Large intestine (tissue), 12 donors: ENCODE measurements at places on chromosomes 2 and 18.

GRCh38 chr2:69781321-69782248 lies 39.7 kb downstream of the ANXA4 start:
- peaks cover 58% of the 10 kb centered on the region for H3K4me1 ChIP-seq
- DNase-seq, result peak; percentile 95
- peaks cover 17% of the 10 kb centered on the region for H3K36me3 ChIP-seq
- H3K27ac ChIP-seq, result peak overlapping the region; percentile 87

GRCh38 chr2:15737314-15738224 lies 145.9 kb downstream of the DDX1 start:
- no peaks in the 10 kb centered on the region for H3K27me3 ChIP-seq
- no peaks in the 10 kb centered on the region for H3K36me3 ChIP-seq
- no peak overlapping the region for H3K4me3 ChIP-seq
- peaks cover 11% of the 10 kb centered on the region for H3K4me1 ChIP-seq
- peak; percentile 17 for DNase-seq

GRCh38 chr2:168645696-168646338 lies 156.6 kb upstream of the NOSTRIN start:
- no peak overlapping the region for H3K27ac ChIP-seq
- no peak for DNase-seq
- H3K36me3 ChIP-seq, result no peaks in the 10 kb centered on the region
- no peak overlapping the region for H3K4me3 ChIP-seq
- H3K27me3 ChIP-seq, result no peaks in the 10 kb centered on the region

DNA sequence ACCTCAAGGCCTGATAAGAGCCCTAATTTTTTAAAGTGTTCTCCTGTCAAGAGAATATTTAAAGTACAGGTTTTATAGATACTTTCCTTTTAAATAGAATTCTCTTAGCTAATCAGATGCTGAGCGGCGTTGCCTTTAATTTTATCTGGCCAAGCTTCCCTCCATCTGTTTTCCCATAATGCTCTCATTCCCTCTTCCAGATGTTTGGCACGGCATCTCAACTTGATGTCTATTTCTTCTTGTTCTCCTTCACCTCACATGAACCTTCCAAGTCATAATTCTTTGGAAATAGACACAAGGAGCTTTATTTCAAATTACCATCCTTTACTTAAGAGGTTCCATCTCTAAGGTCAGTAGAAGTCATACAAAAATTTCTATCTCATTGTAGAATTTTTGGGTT lies 76.1 kb upstream of the CPO start:
- no peaks in the 10 kb centered on the region for H3K27me3 ChIP-seq

DNA sequence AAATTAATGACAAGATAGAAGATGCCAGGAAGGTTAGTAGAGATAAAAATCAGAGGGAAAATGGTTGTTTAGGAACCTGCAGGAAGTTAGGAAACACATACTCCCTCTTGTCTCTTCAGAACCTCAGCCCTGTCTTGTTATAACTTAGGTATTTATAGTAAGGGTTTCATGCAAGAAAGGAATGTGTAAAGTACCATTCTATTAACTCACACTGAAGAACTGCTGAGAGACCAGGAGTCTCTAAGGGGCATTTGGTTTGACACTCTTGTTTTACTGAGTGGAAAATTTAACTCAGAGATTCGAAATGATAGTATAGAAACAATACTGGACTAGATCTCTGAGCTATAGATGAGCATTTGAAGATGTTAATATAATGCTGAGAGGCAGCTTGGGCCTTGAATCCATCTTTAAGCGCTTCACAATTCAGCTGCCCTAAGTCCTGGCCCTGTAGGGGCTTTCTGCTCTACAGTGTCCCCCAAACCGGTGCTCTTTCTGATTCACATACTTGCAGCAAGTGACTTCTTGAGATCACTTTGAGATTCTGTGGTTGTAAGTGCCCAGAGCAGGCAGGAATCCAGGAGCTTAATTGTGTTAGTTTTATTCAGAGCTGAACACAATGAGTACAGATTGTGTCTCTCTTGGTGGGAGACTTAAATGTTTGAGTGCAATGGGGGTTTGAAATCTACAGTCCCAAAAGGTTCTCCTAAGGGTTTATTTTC lies 235.0 kb upstream of the RGPD4 start:
- no peak for DNase-seq
- no peak overlapping the region for H3K4me3 ChIP-seq
- H3K36me3 ChIP-seq, result no peaks in the 10 kb centered on the region
- H3K4me1 ChIP-seq, result no peaks in the 10 kb centered on the region
- no peak overlapping the region for H3K27ac ChIP-seq

GRCh38 chr18:53785811-53786210 lies 438.7 kb downstream of the MBD2 start:
- no peaks in the 10 kb centered on the region for H3K27me3 ChIP-seq
- no peaks in the 10 kb centered on the region for H3K36me3 ChIP-seq
- H3K4me3 ChIP-seq, result no peak overlapping the region
- no peak overlapping the region for H3K27ac ChIP-seq

DNA sequence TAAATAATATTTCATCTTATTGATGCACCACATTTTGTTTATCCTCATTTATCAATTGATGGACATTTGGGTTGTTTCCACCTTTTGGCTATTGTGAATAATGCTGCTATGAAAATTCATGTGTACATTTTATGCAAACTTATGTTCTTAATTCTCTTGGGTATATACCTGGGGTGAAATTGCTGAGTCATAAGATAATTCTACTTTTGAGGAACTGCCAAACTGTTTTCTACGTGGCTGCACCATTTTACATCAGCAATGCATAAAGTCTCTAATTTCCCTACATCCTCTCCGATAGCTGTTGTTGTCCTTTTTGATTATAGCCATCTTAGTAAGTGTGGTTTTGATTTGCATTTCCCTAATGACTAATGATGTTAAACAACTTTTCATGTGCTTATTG lies 116.5 kb upstream of the DLX2 start:
- H3K4me1 ChIP-seq, result peaks cover 14% of the 10 kb centered on the region
- H3K36me3 ChIP-seq, result no peaks in the 10 kb centered on the region

- H3K4me3 ChIP-seq, result peak overlapping the region; percentile 83
- peak; percentile 10 for DNase-seq
- H3K27ac ChIP-seq, result peak overlapping the region; percentile 91
Measured at GRCh38 chr2:201779901-201780673, 646 bp downstream of the ALS2 start.

DNA sequence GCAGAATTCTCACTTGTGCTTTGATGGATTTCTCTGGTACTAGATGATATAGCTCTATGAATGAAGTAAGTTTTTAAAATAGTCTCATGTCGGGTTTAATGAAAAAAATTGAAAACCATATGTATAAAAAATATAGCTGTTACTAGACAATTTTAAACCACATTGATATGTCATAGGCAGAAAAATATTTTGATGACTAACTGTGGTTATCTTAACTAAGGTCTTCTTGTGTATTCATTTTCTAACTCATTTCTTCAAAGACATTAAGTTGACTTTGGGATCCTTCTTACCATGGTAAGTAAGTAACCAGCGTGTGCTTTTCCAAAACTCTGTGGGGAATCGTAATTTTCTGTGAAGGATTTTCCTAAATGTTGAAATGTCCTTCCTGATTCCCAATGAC lies 160.9 kb upstream of the COL3A1 start:
- H3K4me1 ChIP-seq, result no peaks in the 10 kb centered on the region
- H3K4me3 ChIP-seq, result no peak overlapping the region
- no peak overlapping the region for H3K27ac ChIP-seq

DNA sequence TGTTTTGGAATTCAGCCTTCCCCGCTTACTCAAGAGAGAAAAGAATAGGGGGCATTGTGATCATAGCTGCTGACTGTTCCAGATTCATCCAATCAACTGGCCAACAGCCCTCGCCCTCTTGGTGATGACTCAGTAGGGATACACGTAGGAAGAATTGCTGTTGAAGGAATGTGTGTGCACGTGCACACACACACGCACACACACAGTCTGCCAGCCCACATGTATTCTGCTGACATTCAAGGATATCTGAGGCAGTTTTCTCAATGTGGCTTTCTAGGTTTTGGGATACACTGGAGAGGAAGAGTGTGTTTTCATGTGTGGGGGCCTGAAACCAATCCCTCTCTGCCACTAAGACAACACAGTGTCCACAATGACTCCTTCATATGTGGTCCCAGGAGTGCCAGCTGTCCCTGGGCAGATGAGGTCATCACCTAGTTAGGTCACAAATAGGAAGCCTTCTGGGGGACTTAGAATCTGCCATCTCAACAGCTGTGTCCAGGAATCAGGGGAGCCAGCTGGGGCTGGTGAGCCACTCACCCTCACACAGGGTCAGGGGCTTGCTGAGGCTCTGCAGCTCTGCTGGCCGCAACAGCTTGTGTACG lies 352.6 kb downstream of the SS18 start:
- no peaks in the 10 kb centered on the region for H3K4me1 ChIP-seq
- no peak overlapping the region for H3K4me3 ChIP-seq
- no peaks in the 10 kb centered on the region for H3K36me3 ChIP-seq
- no peak for DNase-seq

GRCh38 chr2:27884601-27885000 lies 5.6 kb downstream of the RBKS start:
- H3K4me1 ChIP-seq, result peaks cover 10% of the 10 kb centered on the region
- H3K36me3 ChIP-seq, result no peaks in the 10 kb centered on the region
- H3K27me3 ChIP-seq, result no peaks in the 10 kb centered on the region
- H3K4me3 ChIP-seq, result no peak overlapping the region

GRCh38 chr2:131105950-131106801 lies 1.0 kb downstream of the PLEKHB2 start:
- H3K27me3 ChIP-seq, result no peaks in the 10 kb centered on the region
- DNase-seq, result peak; percentile 86
- H3K4me3 ChIP-seq, result peak overlapping the region; percentile 96
- peak overlapping the region; percentile 98 for H3K27ac ChIP-seq
- no peaks in the 10 kb centered on the region for H3K36me3 ChIP-seq

DNA sequence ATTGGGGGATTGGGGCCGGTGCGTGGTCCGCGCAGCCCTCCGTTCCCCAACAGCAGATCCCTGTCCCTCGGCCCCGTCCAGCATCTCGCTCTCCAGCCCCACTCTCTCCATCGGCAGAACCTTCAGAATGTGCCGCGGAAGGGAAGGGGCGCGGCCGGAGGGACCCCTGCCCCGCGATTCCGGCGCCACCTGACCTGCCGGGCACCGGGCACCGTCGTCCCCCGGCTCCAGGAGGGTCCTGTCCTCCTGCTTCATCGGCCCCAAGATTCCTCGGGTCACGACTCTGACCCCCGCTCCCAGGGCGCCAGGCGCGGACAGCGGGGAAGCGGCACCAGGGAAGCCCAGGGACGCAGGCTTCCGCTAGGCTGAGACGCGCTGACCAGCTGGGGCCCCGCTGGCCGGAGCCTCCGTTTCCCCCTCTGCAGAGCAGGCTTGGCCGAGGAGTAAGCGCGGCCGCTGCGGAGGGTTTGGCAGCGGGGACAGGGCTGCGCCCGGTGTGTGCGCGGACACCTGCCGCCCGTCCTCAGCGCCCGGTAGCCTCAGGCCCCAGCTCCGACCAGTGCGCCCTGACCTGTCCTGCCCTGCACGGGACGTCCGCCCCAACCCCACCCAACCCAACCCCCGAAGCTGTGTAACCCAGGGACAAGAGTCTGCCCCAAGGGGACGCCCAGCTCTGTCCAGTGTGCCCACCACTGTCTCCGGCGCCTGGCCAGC lies 16.8 kb upstream of the BOK start:
- no peak overlapping the region for H3K4me3 ChIP-seq
- H3K4me1 ChIP-seq, result peaks cover 5% of the 10 kb centered on the region
- no peak overlapping the region for H3K27ac ChIP-seq
- H3K27me3 ChIP-seq, result peaks cover 40% of the 10 kb centered on the region

- no peak overlapping the region for H3K27ac ChIP-seq
- DNase-seq, result no peak
- no peaks in the 10 kb centered on the region for H3K36me3 ChIP-seq
- no peak overlapping the region for H3K4me3 ChIP-seq
- H3K4me1 ChIP-seq, result no peaks in the 10 kb centered on the region
- no peaks in the 10 kb centered on the region for H3K27me3 ChIP-seq
Measured at GRCh38 chr2:75324141-75324540, 124.8 kb upstream of the TACR1 start.

GRCh38 chr2:118054213-118055008 lies 33.9 kb upstream of the INSIG2 start:
- H3K27me3 ChIP-seq, result no peaks in the 10 kb centered on the region
- no peaks in the 10 kb centered on the region for H3K36me3 ChIP-seq
- H3K4me3 ChIP-seq, result no peak overlapping the region

DNA sequence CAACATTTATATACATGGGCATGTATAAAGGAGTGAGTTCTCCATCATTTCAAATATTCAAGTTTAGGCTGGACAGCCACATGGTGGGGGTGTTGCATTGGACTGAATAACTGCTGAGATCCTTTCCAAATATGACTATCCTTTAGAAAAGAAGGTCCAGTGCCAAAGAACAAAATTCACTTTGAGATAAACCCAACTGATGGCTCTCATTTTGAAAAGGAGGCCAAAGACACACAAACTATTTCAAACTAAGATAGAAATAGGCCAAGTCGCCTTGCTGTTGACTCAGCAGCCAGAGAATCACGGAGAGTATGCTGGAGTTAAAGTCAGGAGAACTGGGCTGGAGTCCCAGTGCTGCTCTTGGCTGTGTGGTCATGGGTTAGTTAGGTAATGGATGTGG lies 204.5 kb upstream of the LRATD1 start:
- H3K36me3 ChIP-seq, result no peaks in the 10 kb centered on the region
- H3K4me1 ChIP-seq, result peaks cover 18% of the 10 kb centered on the region

- H3K27ac ChIP-seq, result peak overlapping the region; percentile 97
- H3K27me3 ChIP-seq, result no peaks in the 10 kb centered on the region
- H3K36me3 ChIP-seq, result no peaks in the 10 kb centered on the region
- peak overlapping the region; percentile 98 for H3K4me3 ChIP-seq
- DNase-seq, result peak; percentile 67
Measured at GRCh38 chr18:2657788-2658458, 2.4 kb downstream of the SMCHD1 start.

DNA sequence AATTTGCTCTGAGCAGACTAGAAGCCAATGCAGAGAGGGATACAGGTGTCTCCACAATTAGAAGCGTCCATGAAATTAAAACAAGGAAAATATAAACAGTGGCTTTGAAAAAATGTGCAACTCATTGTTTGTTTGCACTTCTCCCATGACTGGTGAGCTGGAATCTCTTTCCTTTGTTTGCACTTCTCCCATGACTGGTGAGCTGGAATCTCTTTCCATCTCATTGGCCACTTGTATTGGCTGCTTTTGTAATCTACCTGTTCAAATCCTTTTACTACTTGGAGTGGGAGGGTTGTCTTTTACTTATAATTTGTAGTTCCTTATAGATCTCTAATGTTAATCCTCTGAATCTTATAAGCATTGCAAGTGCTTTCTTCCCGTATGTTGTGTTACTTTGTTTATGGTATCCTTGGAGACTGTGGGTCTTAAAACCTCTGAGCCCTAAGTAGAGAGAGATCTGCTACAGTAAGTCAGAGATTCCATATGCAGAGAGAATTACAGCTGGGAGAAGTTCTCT lies 94.1 kb downstream of the RTN4 start:
- H3K4me1 ChIP-seq, result peaks cover 7% of the 10 kb centered on the region
- no peaks in the 10 kb centered on the region for H3K36me3 ChIP-seq
- peak overlapping the region; percentile 3 for H3K27ac ChIP-seq

GRCh38 chr2:38446418-38446817 lies 69.3 kb upstream of the ATL2 start:
- H3K27me3 ChIP-seq, result no peaks in the 10 kb centered on the region
- H3K4me3 ChIP-seq, result no peak overlapping the region
- H3K4me1 ChIP-seq, result peaks cover 5% of the 10 kb centered on the region
- DNase-seq, result no peak
- H3K36me3 ChIP-seq, result no peaks in the 10 kb centered on the region

GRCh38 chr2:104340879-104341828 lies 512.8 kb upstream of the POU3F3 start:
- H3K4me1 ChIP-seq, result no peaks in the 10 kb centered on the region
- H3K36me3 ChIP-seq, result no peaks in the 10 kb centered on the region
- H3K27ac ChIP-seq, result no peak overlapping the region
- H3K4me3 ChIP-seq, result no peak overlapping the region
- no peak for DNase-seq
